A172 (cell line): ENCODE measurements at places on chromosomes 5 and 9.

DNA sequence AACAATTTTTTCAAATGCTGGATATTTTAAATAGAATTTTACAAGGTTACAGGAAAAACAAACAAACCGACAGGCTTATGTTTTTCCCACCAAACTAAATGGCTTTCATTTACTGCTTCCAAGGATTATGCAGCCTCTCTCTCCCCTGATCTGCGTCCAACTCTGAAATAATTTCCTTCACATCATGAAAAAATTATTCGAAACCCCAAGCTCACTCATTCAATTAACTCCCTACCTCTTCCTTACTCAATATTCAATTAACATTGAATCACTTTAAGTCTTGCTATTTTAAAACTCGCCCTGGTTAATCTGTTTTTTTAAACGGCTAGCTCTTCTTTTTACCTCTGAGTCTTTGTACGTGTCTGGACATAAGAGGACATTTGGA lies 336.2 kb downstream of the AGTPBP1 start:
- DNase-seq: no peak

- DNase-seq: no peak
Observed at GRCh38 chr9:135357863-135358551, 121.6 kb upstream of the PPP1R26 start.

GRCh38 chr5:23507278-23507685 lies at the start of gene PRDM9:
TSS of gene PRDM9 (plus strand) at chr5:23507609. CDS start at chr5:23509034, 1,425 bp downstream.
- peak; percentile 85 for DNase-seq

DNA sequence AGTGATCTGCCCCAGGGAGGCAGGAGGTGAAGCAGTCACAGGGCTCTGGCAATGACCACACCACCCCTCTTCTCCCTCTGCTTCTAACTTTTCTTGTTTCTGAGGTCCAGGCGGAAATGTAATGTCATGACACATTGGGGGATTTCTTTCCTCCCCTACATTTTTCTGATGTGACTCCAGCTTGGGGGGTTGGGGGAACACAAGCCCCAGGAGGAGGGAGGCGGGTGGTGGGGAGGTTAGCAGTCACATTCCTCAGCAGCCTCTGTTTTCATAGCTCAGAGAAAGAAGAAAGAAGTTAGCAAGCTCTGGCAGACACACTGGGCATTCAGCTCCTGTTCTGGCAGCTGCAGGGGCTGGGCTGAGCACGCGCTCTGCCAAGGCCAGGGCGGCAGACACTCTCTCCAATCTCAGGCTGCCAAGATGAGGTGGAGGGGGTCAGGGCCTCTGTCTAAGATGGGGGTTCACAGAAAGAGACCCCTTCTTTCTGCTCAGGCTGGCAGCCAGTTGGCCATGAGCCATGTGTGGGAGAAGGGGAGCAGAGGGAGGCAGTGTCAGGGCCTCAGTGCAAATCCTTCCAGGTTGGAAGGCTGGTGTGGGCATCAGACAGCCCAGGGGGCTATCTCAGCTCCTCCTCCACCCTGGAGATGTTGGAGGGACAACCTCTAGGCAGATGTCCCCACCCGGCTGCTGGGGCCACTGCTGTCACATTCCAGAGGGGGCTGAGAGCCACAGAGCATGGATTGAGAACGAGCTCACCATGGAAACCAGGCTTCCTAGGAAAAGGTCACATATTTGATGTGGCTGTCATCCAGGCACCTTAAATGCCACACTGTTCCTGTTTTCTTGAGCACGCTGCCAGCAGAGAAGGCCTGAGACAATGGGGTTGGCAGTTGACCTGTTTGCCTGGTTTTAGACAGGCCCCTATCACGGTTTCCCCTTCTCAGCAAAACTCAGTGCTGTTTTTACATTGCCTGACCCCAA lies 20.1 kb upstream of the PFDN1 start:
- DNase-seq: peak; percentile 96

DNA sequence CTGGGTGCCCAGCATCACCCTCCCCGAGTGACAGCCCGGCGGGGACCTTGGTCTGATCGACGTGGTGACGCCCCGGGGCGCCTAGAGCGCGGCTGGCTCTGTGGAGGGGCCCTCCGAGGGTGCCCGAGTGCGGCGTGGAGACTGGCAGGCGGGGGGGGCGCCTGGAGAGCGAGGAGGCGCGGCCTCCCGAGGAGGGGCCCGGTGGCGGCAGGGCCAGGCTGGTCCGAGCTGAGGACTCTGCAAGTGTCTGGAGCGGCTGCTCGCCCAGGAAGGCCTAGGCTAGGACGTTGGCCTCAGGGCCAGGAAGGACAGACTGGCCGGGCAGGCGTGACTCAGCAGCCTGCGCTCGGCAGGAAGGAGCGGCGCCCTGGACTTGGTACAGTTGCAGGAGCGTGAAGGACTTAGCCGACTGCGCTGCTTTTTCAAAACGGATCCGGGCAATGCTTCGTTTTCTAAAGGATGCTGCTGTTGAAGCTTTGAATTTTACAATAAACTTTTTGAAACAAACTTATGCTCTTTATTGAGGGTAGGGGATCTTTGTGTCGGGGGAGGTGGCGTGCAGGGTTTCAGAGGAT lies 1.3 kb downstream of the GADD45G start:
- DNase-seq: peak; percentile 83

DNA sequence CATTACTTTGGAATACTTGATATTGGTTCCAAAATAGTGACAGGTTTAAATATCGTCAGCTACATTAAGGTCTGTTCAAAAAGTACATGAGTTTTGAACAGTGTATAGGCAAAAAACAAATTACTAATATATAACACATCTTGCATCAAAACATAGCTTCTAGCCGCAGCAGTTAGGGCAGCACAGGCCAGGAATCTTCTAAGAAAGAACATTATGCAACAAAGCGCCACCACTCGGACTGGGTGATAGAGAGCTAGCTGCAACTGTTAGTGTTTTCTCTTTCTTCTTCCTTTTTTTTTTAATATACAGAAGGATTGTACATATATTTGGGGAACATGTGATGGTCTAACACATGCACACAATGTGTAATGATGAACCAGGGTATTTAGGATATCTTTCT lies 504.5 kb downstream of the NR2F1-AS1 start:
- no peak for DNase-seq
